Stimulated activated CD8-positive, alpha-beta memory T cell treated with anti-CD3 and anti-CD28 coated beads, Interleukin-4, amount 100 ng/mL, for 1 hour (primary cell): ENCODE measurements at places on chromosomes 5 and 9.

DNA sequence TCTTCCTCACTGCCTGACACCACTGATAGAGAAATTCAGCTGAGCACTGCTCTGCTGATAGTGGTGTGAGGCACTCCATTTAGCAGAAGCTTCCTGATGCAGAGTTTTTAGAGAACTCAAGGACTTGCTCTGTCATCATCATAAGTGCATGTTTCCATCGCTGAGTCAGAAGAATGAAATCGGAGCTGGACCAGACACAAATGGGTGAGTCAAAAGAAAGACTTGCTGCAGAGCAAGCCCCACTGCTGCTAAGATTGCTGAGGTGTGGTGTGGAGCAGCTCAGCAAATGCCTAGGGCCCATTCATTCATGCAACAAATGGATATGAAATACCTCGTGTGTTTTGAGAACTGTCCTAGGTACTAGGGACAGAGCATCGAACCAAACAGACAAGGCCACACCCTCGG lies 410.2 kb upstream of the SLC30A5 start:
- no peak for DNase-seq

- DNase-seq = no peak
Measured at GRCh38 chr5:78019744-78020143, 243.6 kb upstream of the TBCA start.

GRCh38 chr5:63822614-63823013 lies 139.6 kb downstream of the HTR1A start:
- DNase-seq = no peak

DNA sequence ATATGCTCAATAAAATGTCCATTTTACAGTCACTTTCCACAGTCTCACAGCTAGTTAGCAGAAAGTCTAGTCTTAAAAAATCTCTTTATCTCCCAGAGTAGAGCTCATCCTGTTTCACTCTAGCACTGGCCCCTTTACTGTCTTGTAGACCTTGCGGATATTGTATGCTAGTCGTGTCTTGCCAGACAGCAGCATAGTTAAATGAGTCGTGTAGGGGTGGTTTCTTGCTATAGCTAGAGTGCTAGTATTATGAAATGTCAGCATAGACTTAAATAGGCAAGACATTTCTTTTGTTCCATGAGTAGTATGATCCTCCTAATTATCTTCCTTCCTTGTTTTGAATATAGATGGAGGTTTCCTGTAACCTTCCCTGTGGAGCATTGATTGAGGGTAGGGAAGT lies 77.4 kb downstream of the C7 start:
- DNase-seq = no peak

DNA sequence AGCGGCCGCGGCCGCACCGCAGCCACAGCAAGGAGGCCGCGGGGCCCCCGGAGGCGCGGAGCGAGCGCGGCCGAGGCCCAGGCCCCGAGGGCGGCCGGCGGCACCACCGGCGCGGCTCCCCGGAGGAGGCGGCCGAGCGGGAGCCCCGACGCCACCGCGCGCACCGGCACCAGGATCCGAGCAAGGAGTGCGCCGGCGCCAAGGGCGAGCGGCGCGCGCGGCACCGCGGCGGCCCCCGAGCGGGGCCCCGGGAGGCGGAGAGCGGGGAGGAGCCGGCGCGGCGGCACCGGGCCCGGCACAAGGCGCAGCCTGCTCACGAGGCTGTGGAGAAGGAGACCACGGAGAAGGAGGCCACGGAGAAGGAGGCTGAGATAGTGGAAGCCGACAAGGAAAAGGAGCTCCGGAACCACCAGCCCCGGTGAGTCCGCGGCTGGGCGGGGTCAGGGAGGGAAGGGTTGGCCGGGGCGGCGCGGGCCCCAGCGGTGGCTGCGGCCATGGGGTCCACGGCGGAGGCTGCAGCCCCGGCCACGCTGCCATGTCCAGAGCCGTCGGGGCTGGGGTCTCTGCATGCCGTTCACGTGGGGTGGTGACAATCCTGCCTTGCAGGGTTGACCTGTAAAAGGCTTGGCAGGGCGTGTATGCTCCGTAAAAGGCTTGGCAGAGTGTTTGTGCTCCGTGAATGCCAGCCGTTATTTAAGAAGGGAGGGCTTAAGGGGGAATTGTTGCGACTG lies 146.0 kb downstream of the CACNA1B start:
- no peak for DNase-seq

DNA sequence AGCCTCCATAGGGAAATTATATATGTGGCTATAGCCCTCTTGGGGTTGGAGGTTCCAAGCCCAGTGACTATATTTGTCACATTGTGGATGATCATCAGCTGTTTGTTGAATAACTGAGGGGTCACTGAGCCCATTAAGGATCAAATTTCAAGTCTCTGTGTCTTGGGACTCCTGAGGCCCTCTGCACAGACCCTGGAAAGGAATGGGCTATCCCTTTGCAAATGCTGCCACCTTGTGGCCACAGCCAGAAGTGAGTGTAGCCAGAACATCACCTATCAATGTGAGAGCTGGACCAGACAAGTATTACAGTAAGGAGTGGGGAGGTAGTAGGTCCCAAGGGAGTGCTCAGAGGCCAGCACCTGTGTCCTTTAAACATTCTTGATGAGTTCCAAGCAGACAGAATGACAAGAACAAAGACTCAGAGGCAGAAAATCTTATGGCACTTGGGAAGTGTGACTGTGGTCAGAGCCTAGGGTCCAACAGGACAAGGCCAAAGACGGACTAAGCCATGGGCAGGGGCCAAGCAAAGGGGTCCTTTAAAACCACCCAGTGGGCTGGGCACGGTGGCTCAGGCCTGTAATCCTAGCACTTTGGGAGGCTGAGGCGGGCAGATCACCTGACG lies 8.2 kb downstream of the RPP25L start:
- DNase-seq = peak; percentile 67

GRCh38 chr9:91766315-91767069 lies 183.5 kb downstream of the ROR2 start:
- no peak for DNase-seq
